Breast epithelium (tissue), 4 donors: ENCODE measurements at places on chromosomes 2 and 18. TPM values are rescaled to one million over a fixed set of nuclear protein-coding genes. Genes with fewer than 3 reads are reported as not detected.

TTC21B gene
- total RNA-seq, result 49.8 TPM

CRYGC gene
- not detected for total RNA-seq

MPV17 gene
- total RNA-seq, result 95.1 TPM

ZSWIM2 gene
- total RNA-seq, result 0.32 TPM

EVA1A gene
- 10.4 TPM for total RNA-seq

ZC3H6 gene
- total RNA-seq, result 14.4 TPM

HS1BP3 gene
- 25.9 TPM for total RNA-seq

ZNF385B gene
- 3.4 TPM for total RNA-seq

SLC9A4 gene
- total RNA-seq, result not detected

UCN gene
- 8.8 TPM for total RNA-seq

CNRIP1 gene
- total RNA-seq, result 35.7 TPM

NETO1 gene
- total RNA-seq, result not detected

TRABD2A gene
- 7.4 TPM for total RNA-seq

MERTK gene
- total RNA-seq, result 21.0 TPM

DNA sequence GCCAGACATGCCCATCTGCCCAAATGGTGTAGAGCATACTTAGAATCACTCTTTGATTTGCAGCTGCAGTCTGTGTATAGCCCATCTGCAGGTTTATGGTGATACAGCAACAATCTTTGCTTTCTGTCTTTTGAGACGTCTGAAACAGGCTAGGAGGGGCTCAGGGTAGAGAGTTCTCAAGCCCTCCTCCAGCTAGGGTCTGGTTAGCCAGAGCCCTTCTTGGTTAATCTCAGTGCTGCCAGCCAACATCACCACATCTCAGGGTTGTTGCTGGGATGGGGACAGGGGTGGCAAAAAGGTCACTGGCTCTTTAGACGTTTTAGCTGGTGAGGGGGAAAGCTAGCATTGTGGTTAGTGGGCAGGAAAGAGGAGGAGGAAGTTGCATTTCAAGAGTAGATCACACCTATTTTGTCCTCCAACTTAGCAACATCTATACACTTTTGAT lies 136.6 kb upstream of the ACAA2 start:
- no peak for DNase-seq

- no peak for DNase-seq
These were observed 138.8 kb upstream of the GPC1 start for GRCh38 chr2:240296476-240297255.

GRCh38 chr2:103008586-103008985 lies 246.8 kb downstream of the TMEM182 start:
- DNase-seq, result no peak

DNA sequence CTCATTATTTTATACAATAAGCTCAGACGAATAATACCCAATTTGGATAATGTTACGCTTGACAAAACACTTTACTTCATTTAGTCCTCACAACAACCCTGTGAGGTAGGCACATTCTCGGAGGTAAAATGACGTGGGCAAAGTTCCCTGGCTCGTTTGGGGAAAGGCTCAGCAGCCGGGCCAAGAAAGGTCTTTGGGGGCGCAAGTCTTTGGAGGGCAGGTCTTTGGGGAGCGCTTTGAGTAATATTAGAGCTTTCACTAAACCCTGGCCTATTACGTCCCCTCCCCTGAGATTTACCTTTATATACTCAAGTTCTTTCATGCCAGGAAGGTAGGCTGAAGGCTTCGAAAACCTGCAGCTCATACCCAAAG lies 427 bp downstream of the RBKS start:
- no peak for DNase-seq

- no peak for DNase-seq
These were observed at the start of gene GNLY for GRCh38 chr2:85694052-85695025. Gene GNLY, plus strand, starts transcription at chr2:85694358. Its CDS starts 61 bp downstream, at chr2:85694419.

GRCh38 chr2:36626071-36626470 lies 28.1 kb upstream of the FEZ2 start:
- DNase-seq, result no peak

GRCh38 chr2:201242571-201243277 lies 17.6 kb upstream of the CASP8 start:
- no peak for DNase-seq

DNA sequence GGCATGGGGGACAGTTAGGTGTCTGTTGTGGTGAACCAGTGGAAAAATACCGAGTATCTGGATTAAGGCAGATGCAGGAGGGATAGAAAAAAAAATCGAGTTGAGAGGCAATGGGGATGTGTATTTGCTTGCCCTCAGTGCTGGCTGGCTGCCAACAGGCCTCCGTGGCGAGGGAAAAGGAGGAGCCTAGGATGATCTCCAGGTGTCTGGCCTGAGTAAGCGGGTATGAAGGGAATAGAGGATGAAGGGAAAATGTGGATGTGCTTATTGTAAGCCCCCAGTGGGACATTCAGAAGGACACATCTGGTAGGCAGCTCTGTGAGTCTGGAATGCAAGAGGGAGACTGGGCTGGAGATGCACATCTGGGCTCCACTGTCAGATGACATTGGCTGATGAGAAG lies 22.8 kb downstream of the KCNS3 start:
- no peak for DNase-seq

DNA sequence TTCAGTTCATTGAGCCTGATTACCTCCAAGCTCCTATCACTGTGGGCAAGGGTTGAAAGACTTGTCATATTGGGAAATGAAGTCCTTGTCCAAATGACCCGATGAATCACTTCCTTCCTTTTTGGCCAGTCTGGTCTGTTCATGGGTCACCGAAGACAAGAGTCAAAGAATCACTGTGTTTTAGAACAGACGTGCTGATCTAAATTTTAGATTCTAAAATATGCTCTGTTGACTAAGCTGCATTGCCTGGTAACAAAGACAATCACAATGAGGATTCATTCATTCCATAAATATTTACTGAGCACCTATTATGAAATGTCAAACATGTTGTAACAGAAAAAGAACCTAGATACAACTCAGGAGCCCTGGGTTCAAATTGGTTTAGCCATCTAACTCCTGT lies 99.4 kb upstream of the RND3 start:
- DNase-seq, result no peak

DNA sequence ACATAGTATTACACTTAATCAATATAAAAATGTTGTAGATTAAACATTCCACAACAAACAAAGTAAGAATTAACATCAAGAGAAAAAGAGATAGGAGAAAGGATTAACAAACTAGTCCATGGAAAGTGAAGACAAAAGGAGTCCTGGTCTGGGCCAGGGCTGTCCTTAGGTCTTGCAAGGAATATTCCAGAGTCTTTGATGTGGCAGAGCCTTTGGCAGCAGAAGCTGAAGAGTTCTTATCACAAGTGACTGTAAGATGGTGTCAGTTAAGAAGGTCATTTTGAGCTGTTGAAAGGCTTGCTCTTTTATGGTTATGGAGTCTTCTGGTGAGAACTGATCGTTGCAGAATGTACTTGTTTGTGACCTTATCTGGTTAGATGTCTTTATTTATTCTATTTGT lies 127.7 kb upstream of the LRRTM4 start:
- no peak for DNase-seq

DNA sequence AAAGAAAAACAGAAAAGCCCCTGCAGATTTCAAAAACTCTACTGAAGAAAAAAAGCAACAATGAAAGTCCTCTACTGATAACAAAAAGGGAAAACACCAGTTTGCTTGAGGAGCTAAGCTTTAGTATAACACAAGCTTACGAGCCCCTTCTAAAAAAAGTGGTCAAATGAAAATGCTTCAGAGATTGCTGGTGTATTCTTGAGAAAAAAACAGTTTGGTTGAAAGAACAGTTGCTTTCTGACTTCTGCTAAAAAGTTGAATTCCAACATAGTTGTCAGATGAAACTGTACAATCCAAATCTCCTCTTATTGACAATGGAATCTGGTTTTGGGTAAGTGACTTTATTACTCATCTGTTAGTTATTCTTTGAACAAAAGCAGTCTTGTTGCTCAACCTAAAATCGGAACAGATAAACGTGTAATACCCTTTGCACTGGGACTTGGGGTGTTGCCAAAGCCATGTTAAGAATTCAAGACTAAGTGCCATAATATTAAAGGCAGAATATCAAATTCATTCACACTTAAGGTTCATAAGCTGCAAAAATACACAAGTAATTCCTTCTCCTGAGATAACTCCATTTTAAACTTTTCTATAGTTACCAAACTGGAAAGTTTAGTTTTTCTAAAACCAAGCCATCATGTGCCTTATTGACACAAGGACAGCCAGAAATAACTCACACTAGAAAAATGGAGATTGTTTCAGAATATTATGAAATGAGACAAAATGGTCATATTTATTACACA lies 45.3 kb upstream of the SPAG16 start:
- DNase-seq, result no peak

GRCh38 chr2:47007826-47008225 lies 92.2 kb upstream of the MCFD2 start:
- DNase-seq, result no peak

DNA sequence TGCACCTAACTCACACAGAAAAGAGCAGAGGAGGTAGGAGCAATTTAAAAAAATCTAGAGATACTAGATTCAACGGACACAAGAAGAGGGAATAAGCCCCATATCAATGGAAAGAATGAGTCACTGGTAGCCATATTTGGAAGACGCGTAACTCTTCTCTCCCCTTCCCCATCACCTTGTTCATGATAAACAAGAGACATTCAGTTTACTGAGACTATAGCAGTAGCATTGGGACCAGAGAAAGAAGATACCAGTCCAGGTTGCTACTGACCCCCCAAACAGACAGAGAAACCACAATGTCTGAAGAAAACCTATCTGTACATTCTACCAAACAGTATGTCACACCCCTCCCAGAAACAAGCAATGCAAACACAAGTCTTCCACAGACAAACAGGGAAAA lies 81.1 kb downstream of the SLC66A3 start:
- DNase-seq, result no peak

DNA sequence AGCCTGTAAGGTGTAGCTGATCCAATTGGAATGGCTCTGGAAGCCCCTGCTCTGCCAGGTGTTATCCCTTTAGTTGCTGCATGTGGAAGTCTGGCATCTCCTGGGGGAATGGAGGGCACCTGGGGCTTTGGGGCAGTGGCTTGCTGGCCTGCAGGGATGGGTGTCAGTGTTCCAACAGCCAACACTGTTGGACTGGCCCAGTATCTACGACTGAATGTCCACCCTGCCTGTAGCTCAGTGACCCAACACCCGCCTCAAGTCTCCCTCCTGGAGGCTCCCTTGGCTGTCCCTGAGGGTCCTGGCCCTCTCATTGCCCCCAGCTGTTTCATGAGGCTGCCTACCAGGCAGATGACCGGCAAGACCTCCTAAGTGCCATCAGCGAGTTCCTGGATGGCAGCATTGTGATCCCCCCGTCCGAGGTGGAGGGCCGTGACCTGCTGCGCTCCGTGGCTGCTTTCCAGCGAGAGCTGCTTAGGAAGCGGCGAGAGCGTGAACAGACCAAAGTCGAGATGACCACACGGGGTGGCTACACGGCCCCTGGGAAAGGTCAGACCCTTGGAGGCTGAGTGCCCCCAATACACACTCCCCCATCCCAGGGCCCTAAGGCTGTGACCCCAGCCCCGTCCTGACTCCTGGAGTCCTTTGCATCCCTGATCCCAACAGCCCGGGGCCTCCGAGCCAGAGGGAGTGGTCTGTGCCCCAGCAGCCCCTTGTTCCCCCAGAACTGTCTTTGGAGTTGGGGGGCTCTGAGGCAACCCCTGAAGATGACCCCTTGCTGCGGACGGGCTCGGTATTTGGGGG lies 7.7 kb downstream of the SLC4A3 start:
- DNase-seq, result no peak

- peak; percentile 8 for DNase-seq
These were observed 104.5 kb downstream of the TWIST2 start for GRCh38 chr2:238952261-238952919.

DNA sequence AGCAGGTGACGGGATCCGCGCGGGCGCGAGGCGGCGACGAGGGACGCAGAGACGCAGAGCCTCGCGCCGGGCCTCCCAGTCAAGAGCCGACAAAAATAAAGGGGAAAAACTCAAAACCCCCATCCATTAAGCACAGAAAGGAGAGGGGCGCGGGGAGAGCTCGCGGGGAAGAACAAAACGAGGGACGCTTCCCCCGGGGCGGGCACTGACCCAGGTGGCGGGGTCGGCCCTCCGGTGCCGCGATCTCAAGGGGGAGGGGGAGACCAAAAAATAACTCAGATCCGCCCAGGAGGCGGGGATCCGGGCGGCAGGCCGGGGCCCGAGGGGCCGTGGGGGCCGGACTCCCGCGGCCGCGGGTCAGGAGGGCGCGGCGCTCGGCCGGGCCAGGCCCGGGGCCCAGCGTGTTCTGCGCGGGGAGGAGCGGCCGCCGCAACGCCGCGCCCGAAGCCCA lies 597 bp downstream of the RNF103 start:
- DNase-seq, result peak; percentile 58

DNA sequence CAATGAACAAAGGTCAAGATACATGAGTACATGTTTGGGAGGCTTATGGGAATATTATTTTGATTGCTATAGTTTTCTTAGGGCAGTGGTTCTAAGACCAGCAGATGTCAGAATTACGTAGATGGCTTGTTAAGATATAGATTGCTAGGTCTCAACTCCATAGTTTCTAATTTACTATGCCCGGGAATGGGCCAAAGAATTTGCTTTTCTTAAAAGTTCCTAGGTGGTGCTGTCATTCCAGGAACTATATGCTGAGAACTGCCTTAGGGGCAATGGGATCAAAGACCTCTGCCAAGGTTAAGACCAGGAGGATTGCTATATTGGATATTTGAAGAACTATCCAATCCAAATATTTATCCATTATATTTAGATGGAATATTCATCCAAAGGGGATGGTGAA lies 141.8 kb downstream of the FSIP2 start:
- no peak for DNase-seq

DNA sequence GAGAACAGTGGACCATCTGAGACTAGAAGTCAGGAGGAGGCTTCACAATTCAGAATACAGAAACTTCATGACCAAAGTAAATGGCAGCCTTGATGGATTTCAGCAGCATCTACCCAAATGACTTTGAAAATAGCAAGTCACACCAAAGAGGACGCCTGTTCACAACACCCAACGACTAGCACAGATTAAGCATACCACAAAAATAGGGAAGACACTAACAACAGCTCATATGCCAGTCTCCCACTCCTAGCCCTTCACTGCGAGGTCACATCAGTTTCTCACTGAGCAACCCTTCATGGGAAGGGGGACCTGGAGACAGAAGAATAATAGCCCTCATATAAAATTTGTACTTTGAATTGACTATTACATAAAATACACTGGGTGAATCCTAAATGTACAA lies 228.4 kb upstream of the SLC39A10 start:
- no peak for DNase-seq

GRCh38 chr2:237581751-237582746 lies 8.5 kb downstream of the RAB17 start:
- peak; percentile 71 for DNase-seq

GRCh38 chr18:58288921-58289797 lies 245.1 kb downstream of the NEDD4L start:
- DNase-seq, result no peak

GRCh38 chr18:61676773-61677434 lies 215.9 kb downstream of the RNF152 start:
- no peak for DNase-seq

GRCh38 chr2:38164881-38165280 lies 88.9 kb upstream of the CYP1B1 start:
- no peak for DNase-seq
